ENCODE measurements at places on chromosomes 5 and 9.

GRCh38 chr5:1414311-1415058 is 30.8 kb downstream of the SLC6A3 start:
- no peak for DNase-seq

DNA sequence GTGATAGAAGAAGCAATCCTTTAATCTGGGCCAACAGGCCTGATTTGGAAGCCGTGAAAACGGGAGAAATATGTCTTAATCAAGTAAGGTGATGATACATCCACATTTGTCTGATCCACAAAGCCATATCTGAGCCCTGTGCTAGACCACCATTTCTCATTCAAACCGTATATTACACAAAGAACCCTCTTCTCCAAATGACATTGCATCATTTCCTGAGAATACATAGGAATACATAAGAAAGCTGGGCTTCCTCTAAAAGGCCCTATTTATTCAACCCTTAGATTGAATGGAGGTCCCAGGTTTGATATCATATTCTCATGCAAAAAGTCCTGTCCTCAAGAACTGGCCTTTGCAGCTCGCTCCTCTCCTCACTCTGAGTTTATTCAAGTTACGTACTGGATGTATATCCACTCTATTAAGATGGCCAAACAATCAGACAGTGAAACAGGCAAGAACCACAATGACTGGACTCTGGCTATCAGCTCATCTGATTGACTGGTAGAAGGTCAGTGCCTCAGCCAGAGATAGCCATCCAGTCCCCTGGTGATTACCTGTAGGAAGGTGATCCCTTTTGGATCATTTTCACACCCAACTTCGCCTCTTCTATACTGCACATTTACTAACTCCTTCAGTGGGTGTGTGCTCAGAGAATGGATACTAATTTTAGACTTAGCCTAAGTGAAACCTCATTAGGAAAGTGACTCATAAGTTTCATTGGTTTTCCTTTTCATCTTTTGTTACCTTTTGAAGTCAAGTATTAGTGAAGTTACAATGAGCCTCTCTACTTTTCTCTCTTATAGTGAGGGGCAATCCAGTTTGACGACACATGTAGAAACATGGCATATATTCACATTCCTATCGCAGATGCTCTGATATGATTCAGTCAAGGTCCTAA is 167.6 kb upstream of the WWC1 start:
- no peak for DNase-seq

DNA sequence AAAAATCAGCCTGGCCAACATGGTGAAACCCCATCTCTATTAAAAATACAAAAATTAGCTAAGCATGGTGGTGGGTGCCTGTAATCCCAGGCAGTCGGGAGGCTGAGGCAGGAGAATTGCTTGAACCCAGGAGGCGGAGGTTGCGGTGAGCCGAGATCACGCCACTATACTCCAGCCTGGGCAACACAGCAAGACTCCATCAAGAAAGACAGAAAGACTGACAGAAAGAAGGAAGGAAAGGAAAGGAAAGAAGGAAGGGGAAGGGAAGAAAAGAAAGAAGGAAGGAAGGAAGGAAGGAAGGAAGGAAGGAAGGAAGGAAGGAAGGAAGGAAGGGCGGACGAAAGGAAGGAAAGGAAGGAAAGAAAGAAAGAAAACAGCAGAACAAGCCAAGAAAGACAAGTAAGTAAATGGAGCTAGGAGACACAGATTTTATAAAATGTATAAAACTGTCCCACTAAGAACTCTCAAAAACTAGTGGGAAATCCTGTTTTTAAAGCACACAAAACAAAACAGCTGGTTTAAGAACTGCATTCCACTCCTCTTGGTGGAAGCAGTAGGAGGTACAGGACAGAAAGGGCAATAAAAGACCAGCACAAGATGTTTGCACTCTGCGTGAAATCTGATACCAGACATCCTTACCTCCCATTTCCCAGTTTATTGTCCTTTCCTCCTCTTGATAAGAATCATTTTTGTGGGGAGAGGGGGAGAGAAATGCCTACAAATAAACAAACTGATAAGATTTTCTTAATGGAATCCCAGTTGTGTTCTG is 46.7 kb downstream of the MYO10 start:
- no peak for DNase-seq

- no peak for DNase-seq
Measured at GRCh38 chr5:137220523-137220927, 278.6 kb downstream of the SPOCK1 start.

Measured in activated naive CD8-positive, alpha-beta T cell treated with anti-CD3 and anti-CD28 coated beads, Interleukin-2, amount 10 ng/mL, durations not matched to agents 7 days and 5 days (primary cell).